Upper lobe of right lung (tissue), 1 donor: ENCODE measurements at places on chromosomes 16 and 17. TPM values are rescaled to one million over a fixed set of nuclear protein-coding genes. Genes with fewer than 3 reads are reported as not detected.

DNA sequence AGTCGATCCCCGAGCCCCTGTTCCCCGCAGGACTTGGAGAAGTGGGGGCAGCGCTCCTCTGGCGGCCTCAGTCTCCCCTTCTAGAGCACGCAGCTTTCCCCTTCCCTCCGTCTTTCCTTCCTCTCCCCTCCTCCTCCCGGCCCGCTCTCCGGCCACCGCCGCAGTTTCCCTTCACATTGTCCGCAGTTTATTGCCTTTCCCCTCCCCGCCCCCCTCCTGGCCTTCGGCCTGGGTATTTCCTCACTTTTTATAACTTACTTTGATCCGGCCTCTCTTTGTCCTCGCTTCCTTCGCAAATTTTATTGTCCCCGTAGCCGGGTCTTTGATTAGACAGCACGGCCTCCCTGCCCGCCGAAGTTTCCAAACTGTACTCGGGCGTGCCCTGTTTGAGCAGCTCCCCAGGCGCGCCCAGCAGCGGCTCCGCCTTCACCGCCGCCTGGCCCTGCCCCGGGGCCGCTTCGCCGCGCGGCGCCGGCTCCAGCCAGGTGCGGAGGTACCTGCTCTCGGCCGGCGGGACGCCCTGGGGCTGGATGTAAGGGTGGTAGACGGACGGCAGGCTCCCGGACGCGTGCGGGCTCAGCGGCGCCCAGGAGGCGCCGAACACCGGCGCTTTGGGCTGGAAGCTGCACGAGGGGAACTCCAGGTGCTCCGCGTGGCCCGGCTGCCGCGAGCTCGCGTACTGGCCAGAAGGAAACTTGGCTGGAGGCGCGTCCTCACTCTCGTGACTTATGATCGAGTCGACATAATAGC, 488 bp downstream of the HOXB9 start:
- H3K4me3 ChIP-seq = peak overlapping the region; percentile 31
- peaks cover 22% of the 10 kb centered on the region for H3K4me1 ChIP-seq
- H3K36me3 ChIP-seq = no peaks in the 10 kb centered on the region
- peaks cover 100% of the 10 kb centered on the region for H3K27me3 ChIP-seq
- no peak for DNase-seq

DNA sequence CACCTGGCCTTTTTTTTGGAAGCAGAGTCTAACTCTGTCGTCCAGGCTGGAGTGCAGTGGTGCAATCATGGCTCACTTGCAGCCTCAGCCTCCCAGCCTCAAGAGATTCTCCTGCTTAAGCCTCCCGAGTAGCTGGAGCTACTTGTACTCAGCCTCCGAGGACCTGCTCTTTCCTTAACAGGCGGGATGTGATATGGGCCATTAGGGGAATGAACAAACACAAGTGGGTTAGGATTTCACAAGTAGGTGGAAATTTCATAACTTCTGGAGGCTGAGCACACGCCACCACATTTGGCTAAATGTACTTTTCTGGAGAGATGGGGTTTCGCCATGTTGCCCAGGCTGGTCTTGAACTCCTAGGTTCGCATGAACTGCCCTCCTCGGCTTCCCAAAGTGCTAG, 4.1 kb downstream of the PAM16 start:
- no peaks in the 10 kb centered on the region for H3K36me3 ChIP-seq
- H3K4me1 ChIP-seq = peaks cover 54% of the 10 kb centered on the region
- peak; percentile 74 for DNase-seq
- peak overlapping the region; percentile 60 for H3K27ac ChIP-seq
- no peaks in the 10 kb centered on the region for H3K27me3 ChIP-seq
- no peak overlapping the region for H3K4me3 ChIP-seq

- no peaks in the 10 kb centered on the region for H3K4me1 ChIP-seq
- H3K27ac ChIP-seq = no peak overlapping the region
- no peak overlapping the region for H3K4me3 ChIP-seq
- H3K36me3 ChIP-seq = peaks cover 62% of the 10 kb centered on the region
Measured at GRCh38 chr16:3485097-3485745, 10.1 kb downstream of the C16orf90 start.

GRCh38 chr17:30506481-30506880, 29.3 kb downstream of the GOSR1 start:
- DNase-seq = no peak
- H3K27me3 ChIP-seq = no peaks in the 10 kb centered on the region
- H3K27ac ChIP-seq = no peak overlapping the region

The CARD14 gene
- total RNA-seq = 1.1 TPM

The TNRC6A gene
- 46.5 TPM for total RNA-seq

The TRAF4 gene
- 65.9 TPM for total RNA-seq

The CDRT15L2 gene
- total RNA-seq = not detected

The SEZ6L2 gene
- total RNA-seq = 11.9 TPM

The COG1 gene
- 37.0 TPM for total RNA-seq
